ENCODE measurements at places on chromosomes 13 and 19.

- DNase-seq: no peak
Observed at GRCh38 chr19:39199025-39199424, 2.3 kb downstream of the NCCRP1 start.

GRCh38 chr13:27961227-27962085 lies 7.7 kb downstream of the CDX2 start:
- peak; percentile 37 for DNase-seq

DNA sequence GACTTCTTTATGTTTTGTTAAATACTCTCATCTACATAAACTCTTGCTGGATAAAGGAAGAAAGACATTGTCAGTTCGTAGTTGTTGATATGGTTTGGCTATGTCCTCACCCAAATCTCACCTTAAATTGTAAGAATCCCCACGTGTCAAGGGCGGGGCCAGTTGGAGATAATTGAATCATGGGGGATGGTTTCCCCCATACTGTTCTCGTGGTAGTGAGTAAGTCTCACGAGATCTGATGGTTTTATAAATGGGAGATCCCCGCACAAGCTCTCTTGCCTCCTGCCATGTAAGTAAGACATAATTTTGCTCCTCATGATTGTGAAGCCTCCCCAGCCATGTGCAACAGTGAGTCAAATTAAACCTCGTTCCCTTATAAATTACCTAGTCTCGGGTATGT lies 3.6 kb downstream of the ADGRE1 start:
- no peak for DNase-seq

DNA sequence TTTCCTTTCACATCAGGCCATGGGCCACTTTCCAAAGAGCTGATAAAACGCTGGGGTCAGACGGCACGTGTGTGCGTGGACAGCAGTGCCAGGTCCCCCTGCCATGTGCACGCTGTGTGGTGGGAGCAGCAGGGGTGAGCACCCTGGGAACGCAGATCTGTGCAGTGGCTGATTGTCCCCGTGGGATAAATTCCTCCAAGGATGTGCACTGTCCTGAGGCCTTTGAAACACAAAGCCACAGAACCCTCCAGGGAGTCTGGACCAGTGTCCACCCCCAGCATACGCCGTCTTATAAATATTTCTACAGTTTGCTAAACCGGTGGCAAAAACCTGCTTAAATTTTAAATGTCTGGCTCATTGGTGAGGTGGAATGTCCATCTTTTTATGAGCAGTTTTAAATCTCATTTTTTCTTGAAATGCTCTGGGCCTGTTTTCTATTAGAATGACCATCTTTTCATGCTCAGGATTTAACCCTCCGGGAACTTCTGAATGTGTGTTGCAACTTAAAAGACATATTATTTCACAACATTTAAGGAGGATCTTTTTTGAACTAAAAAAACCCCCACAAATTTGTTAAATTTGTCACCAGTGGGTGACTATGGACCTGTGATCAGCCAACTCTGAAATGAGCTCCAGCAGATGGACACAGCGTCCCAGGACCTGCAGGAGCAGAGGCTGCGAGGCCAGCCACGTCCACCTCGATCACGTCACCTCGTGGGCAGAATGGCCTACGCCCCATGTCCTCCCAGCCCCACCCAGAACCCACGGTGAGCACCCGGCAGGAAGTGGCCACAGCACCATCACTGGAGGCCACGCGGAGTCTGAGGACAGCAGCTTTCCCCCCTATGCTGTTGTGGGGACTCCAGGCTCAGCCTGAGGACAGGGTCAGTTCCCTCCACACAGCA lies 68.6 kb downstream of the RASA3 start:
- no peak for DNase-seq

- no peak for DNase-seq
Observed at GRCh38 chr19:12133069-12133468, 7.1 kb downstream of the ZNF20 start.

DNA sequence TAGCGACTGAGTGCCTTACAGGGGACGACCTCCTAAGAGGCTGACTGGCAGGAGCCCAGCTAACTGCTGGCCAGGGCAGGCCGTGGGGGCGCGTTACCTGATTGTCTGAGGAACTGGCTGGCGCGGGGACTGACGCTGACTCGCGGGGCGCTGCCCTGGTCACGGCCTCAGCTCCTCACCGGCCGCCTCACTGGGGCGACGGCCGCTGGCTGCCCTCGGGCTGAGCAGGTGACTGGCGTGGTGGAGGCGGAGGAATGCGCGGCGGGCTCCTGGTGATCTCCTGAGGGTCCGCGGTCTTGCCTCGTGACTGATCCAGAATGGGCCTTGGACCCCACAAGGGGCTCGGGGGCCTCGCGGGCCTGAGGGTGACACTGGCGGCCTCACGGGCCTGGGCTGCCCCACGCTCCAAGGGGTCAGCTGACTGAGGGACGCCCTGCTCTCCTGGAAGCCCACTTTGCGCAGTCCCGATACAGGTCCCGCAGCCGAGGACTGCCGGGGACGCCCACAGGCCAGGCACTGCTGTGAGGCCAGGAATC lies 39.3 kb downstream of the SIGLEC7 start:
- DNase-seq: no peak

GRCh38 chr13:48475230-48475629 lies 57.6 kb downstream of the RCBTB2 start:
- no peak for DNase-seq

- no peak for DNase-seq
Observed at GRCh38 chr19:50657222-50657669, 8.0 kb downstream of the C19orf81 start.

Measured in colonic mucosa (tissue), 4 donors.